ENCODE measurements at places on chromosomes 13 and 19. TPM values are rescaled to one million over a fixed set of nuclear protein-coding genes. Genes with fewer than 3 reads are reported as not detected.

The KLK10 gene
- not detected for total RNA-seq

GRCh38 chr19:9711815-9712214 lies 36.9 kb upstream of the ZNF562 start:
- no peak for DNase-seq

GRCh38 chr13:94658926-94659597 lies 53.3 kb downstream of the SOX21 start:
- no peak for DNase-seq

DNA sequence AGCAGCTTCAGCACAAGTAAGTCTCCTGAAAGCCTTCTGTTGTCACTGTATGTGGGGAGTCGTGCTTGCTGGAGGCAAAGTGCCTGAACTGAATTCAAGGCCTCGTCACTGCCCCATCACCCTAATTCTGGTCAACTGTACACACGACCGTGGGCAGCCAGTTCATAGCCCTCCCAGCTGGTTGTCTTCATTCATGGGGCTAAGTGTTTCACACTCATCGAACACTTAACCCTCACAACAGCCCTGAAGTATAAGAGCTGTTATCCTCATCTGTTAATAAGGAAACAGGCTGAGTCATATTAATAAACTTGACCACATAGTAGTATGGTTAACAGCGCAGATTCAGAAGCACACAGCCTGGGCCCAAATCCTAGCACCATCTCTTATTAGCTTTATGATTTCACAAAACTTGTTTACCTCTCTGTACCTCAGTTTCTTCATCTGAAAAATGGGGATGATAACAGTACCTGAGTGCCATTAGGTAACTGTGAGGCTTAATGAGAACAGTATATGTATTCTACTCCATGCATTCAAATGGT lies 66.7 kb downstream of the CDADC1 start:
- DNase-seq: no peak

DNA sequence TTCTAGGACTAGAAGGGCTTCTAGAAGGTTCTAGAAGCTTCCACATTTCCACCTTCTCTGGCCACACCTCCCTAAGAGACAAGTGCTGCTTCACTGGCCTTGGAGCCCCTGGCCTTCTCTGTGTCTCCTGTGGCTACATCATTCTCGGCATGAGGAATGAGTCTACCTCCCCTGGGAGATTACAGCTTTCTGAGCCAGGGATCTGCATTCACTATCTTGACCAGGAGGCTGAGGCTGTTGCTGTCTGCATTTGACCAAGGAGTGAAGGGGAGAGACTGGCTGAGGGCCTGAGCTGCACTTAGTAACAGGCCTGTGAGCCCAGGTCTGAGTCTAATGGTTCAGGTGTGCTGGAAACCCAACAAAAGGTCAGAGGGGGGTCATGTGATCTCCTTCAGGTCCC lies 5.3 kb downstream of the CPAMD8 start:
- no peak for DNase-seq
